ENCODE measurements at places on chromosomes 2 and 18. TPM values are rescaled to one million over a fixed set of nuclear protein-coding genes. Genes with fewer than 3 reads are reported as not detected.

DNA sequence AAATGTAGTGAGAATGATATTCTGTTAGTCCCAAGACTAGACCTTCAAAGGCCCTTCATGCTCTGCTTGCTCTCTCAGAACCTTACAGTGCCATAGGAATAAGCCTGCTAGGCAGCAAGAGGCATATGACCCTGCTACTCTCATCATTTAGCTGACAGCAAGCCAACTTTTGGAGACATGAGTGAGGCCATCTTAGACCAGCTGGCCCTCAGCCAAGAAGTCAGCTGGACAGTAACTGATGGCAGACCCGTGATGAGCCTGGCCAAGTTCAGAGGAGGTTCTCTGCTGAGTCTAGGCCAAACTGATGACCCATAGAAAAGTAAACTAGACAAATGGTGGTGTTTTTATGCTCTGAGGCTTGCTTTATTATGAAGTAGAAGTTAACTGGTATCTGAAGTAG lies 82.6 kb downstream of the C18orf54 start:
- DNase-seq, result no peak

GRCh38 chr18:22703883-22704585 lies 229.1 kb upstream of the RBBP8 start:
- DNase-seq, result peak; percentile 80

DNA sequence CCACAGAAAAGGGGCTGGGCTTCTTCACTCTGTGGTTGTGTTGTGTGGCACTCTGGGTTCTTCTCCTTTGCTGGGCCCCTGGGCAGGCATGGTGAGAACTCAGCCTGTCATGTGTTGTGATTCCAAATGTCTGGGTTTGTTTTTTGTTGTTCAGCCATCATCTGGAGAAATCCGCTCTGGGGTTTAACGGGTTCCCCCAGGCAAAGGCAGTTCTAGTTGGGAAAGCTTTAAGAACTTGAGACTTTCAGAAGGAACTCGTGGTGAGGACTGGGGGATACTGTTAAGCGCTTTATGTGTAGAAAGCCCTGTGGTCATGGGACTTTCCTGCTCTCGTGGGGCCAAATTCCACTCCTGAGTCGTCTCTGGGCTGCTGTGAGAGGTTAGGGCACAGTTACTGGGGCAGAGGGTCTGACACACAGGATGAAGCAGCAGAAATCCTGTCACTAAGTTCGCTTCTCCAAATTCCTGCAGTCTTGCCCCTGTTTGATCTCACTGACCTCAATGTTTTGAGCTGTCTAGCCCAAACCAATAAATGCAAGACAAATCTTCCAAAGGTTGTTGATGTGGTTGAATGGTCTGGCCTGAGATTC lies 87.7 kb downstream of the RAPGEF4 start:
- no peak for DNase-seq

DNA sequence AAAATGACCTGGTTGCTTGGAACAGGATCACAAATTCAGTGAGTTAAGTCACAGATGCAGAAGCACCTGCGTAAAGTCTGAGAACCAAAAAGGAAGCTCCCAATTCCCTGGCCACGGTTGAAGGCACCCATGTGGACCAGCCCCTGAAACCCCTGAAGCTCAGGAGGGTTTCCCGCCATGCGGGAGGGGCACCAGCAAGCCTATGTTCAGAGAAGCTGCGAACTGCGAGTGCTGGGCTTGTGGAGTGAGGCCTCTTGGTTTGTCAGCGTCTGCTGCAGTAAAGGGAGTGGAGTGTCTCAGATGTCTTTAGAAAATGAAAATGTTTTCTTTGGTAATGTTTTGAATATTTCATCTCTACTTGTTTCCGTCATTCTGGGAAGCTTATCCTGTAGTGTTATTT lies 16.1 kb upstream of the ACKR3 start:
- DNase-seq, result no peak

GRCh38 chr18:40013001-40013609 lies 1941.9 kb upstream of the PIK3C3 start:
- no peak for DNase-seq

DNA sequence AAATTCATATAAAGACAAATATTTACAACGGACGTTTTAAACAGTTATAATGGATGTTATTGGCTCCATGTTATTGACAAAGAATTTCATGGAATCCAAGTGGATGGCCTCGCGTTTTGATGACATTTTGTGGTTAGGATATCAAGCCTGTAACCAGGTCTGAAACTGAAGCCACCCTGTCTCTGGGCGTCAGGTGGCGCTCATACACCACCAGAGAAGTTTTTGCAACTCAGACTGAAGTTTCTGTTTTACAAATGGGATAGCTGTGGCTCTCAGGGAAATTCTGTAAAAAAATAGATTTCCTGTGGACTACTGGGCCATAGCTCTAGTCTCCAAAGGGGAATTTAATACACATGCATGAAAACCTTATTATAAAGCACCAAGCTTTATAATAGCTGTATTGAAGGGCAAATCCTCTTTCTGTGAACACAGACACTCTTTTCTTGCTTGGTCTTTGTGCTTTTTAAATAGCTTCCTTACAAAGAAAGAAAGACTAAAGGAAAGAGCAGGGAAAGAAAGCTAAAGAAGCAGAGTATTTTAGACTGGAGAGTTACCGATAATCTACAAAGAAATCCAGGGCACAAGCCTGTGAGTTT lies 86.7 kb downstream of the C18orf54 start:
- peak; percentile 89 for DNase-seq

DNA sequence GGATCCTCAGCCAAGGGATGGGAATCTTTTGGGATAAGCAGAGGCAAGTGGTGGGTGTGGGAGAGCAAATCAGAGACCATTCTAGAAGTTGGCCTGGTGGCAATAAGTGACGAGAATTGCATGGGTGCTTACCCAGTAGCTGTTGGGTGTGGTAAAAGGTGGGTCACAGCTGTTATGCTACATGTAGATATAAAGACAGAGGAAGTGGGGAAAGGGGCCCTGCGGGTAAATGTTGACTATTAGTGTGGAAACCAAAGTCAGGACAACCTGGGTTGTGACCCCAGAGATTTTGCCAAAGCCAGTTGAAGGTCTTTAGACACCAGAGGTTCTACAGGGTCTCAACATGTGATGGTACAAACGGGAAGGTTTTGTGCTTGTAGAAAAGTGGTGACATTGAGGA lies 443.6 kb upstream of the HNRNPA3 start:
- peak; percentile 93 for DNase-seq

DNA sequence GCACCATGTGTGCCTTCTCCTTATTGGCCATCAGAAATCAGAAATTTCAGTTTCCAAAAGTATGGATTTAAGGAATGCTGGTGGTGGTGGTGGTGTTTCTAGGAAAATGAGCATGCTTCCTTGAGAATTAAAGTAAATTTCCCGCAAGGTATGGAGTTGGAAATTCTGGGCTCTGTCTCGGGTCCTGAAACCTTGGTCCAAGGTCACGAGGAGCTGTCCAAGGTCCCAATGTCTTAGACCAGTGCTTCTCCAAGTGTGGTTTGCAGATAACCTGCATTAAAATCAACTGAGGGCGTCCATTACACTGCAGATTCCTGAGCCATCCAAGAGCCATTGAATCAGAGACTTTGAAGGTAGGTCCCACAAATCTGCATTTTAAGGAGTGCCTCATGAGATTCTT lies 210.9 kb upstream of the PKDCC start:
- peak; percentile 69 for DNase-seq

- no peak for DNase-seq
Measured at GRCh38 chr18:60182223-60182622, 190.4 kb downstream of the MC4R start.

DNA sequence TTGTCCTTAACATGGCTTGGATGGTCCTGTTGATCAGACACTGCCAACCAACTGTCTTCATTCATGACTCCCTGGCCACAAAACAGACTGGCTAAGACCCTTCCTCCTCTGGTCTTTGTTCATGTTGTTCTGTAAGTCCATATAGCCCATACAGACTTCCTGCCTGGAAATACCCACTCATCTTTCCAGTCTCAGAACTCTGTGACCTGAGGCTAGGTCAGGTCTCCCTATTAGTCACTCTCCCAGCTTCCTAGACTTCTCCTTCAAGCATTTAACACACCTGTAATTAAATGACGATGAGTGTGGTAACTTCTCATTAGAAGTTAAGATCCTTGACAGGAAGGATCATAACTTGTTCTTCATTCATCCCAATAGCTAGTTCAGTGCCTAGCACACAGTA lies 56.3 kb downstream of the CCDC93 start:
- no peak for DNase-seq

DNA sequence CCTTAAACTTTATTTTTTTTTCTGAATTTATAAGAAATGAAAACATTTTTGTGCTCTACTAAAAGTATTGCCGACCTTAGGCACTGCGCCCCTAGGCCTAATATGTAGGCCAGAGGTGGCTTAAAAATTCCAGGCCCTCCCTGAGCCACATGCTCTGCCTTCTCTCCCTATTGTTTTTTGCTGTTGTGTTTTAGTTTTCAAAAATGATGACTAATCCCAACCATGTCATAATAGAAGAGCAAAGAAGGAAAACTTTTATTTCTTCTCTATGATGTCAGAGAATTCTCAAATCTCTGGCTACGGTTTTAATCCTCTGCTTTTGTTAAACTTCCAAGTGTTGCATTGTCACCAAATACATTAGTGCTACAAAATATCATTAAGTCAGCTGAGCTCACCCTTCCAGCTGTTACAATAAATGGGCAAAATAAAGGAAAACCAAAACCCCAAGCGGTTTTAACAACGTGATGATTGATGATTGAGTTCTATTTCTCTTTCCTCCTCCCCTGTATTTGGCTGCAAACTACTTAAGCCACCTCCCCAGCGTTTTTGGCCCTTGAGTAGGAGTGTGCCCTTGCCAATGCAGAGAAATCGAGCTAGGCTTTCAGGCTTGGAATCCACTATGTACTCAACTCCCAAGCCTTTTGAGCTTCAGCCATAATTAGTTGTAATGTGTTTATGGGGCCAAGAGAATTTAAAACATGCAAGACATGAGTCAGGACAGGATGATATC lies 163.5 kb upstream of the POU3F3 start:
- DNase-seq, result no peak

DNA sequence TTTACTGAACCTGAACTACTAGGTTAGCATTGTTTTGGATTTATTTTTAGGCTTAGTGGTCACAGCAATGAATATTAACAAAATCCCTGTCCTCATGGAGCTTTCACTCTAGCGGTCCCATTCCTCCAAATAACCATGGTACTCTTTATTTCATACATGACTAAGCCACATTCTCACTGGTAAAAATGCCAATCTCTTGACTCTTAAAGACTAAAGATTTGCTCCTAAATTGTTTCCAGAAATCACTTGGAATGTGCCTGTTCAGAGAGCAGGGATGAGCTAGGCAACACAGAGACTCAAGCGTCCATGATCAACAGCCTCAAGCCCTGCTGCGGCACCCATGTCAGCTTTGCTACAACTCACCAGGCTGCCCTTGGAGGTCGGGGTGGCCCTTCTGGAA lies 13.5 kb downstream of the LMAN1 start:
- DNase-seq, result peak; percentile 41

GRCh38 chr18:59150236-59150635 lies 10.6 kb downstream of the SEC11C start:
- peak; percentile 49 for DNase-seq

- no peak for DNase-seq
Measured at GRCh38 chr2:197259470-197259999, 51.0 kb downstream of the ANKRD44 start.

- DNase-seq, result no peak
Measured at GRCh38 chr2:189579585-189580186, 900 bp downstream of the SLC40A1 start.

DNA sequence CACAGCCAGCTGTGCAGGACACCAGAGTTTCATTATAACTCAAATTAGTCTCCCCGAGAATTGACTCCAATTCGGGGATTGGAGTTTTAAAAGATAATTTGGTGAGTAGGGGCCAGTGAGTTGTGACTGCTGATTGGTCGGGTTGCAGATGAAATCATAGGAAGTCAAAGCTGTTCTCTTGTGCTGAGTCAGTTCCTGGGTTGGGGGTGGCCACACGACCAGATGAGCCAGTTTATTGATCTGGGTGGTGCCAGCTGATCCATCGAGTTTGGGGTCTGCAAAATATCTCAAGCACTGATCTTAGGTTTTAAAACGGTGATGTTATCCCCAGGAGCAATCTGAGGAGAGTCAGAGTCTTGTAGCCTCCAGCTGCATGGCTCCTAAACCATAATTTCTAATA lies 82.7 kb upstream of the SLC66A3 start:
- DNase-seq, result no peak

DNA sequence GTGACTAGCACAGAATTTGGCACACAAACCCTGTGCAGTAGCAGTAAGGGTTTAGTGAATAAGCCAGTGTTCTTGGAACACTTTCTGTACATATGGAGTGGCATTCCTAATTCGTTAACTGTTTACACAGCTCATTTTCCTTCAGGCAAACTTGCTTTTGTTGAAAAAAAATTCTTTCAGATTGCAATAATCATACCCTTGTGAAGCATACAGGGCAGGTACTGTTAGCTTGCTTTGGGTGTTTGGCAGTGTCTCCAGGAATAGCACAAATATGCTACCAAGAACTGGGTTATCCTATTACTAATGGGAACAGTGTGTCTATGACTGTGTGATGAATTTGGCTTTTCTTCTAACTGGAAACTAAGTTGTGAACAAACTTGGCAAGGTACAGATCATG lies 33.4 kb downstream of the UGP2 start:
- DNase-seq, result no peak

GRCh38 chr2:238224356-238225035 lies 15.3 kb downstream of the HES6 start:
- no peak for DNase-seq

- DNase-seq, result no peak
Measured at GRCh38 chr2:4900861-4901770, 791.1 kb upstream of the SOX11 start.

DNA sequence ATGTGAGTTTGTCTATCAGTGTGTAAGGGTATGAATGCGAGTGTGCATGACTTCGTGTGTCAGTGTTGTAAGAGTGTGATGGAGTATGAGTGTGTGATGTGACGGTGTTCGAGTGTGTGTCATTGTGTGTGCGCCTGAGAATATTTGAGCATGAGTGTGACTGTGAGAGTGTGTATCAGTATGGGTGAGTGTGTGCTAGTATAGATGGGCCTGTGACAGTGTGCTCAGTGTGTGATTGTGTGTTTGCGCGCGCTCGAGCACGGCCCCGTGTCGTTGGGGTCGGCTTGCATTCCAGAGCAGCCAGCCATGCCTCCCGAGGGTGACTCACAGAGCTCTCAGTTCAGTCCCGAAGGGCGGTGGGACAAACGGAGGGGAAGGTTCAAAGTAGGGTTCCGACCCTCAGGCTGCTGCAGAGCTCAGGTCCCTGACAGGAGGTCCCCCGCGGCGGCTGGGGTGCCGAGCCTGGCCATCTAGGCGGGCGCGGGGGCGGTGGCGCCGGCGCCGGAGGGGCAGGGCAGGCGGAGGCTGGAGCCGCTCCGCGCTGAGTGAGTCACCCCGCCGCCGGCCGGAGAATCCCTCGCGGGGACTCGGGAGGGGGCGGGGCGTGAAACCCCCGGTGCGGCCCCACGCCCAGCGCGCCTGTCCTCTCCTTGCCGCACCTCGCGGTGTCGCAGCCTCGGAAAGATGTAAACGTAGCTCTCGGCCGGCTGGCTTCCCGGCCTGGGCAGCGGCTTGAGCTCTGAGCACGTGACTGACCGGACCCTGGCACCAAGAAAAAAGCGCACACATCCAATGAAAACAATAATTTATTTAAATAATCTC lies 3.8 kb downstream of the DLX2 start:
- peak; percentile 69 for DNase-seq

The CD8A gene
- not detected for total RNA-seq

The GPATCH11 gene
- total RNA-seq, result 16.4 TPM

The GAREM2 gene
- not detected for total RNA-seq

The POTEC gene
- not detected for total RNA-seq

The AKAIN1 gene
- total RNA-seq, result not detected

The PLB1 gene
- 0.11 TPM for total RNA-seq

The SH3RF3 gene
- total RNA-seq, result 0.34 TPM

The PROM2 gene
- 0.07 TPM for total RNA-seq

The TEKT4 gene
- not detected for total RNA-seq

The MAB21L4 gene
- not detected for total RNA-seq

The CD207 gene
- not detected for total RNA-seq

The STK16 gene
- total RNA-seq, result 30.7 TPM

The SNRNP27 gene
- total RNA-seq, result 87.6 TPM

The RNF152 gene
- total RNA-seq, result 0.07 TPM
